NCI-H2171 (cell line): ENCODE measurements at places on chromosomes 7 and 10.

DNA sequence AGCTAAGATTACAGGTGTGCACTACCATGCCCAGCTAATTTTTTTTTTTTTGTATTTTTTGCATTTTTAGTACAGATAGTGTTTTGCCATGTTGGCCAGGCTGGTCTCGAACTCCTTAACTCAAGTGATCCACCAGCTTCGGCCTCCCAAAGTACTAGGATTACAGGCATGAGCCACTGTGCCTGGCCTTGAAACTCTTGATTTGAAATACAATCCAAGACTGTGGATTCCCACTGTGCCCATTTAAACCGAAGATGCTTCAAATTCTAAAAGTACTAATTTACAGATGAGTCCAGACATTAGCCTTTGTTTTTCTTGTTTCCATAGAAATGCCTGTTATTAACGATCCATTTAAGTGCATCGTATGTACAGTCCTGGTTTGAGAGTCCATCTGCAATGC, 130.9 kb downstream of the CACNA2D1 start:
- no peak for DNase-seq

GRCh38 chr10:61354401-61354975, 98.7 kb downstream of the TMEM26 start:
- peak; percentile 1 for DNase-seq

DNA sequence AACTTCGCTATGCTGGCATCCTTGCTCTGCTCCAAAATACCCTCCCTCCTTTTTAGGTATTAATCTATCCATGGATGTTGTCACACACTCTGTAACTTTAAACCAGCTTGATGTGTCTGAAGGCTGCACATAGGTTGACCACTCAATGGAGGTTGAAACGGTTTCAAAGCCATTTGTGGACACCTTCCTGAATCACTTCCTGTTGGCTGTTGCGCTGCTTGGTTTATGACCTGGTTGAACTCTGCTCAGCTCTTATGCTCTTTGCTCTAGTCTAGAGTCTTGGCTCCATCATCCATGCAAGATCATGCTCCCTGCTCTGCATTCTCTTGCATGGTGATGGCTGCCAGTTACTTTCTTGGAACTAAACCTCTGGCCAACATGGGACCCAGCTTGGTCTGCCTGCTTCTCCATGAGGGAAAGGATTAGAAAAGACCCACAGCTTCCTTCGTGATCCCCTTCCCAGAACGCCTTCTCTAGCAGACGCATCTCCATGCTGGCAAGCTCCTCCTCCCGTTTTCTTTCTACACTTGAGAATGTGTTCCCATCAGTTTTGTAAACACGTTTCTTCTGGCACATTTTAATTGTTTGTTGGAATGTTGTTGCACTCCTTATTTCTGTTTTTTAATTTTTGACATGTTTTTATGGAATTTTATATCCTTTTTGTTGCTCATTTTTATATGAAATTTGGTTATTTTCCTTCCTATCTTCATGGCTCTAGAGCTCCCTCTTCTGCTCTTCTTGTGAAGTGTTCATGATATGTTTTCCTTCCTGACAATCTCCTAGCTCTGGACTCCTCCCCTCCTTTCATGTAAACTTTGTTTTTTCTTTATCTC, 149.8 kb downstream of the XPNPEP1 start:
- no peak for DNase-seq

GRCh38 chr7:92698237-92698841, 108.1 kb upstream of the FAM133B start:
- no peak for DNase-seq

- DNase-seq, result no peak
Measured at GRCh38 chr7:100683659-100684533, 10.2 kb downstream of the GIGYF1 start.

DNA sequence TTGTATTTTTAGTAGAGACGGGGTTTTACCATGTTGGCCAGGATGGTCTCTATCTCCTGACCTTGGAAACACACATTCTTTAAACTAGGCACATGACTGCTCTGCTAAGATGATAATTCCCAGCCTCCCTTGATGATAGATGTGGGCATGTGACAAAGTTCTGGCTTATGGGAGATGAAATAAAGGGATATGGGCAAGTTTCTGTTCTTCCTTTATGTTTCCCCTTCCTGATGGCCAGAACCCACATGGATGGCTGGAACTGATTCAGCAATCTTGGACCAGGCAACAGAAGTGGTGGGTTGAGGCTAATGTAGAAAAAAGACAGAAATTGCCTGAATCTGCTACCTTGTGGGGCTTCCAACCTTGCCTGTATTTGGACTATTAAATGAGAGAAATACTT, 60.7 kb upstream of the NRP1 start:
- DNase-seq, result no peak

DNA sequence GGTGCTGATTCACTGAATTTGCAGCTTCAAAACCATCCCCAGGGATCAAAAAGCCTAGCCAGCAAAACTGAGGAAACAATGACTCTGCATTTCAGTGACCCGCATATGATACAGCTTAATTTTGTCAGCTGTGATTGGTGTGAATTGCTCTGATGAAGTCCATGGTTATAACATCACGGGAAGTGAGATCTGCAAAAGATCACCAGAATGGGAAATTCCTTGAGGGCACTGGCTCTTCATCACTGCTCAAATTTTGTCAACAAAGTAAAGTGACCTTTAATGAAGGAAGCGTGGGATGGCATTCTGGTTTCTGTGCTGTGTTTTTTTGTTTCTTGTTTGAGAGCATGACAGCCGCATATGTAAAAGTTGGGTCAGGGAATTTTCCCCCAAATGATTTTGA, 745.9 kb downstream of the GATA3 start:
- DNase-seq, result no peak

- no peak for DNase-seq
Measured at GRCh38 chr10:58706836-58707235, 194.2 kb downstream of the BICC1 start.

DNA sequence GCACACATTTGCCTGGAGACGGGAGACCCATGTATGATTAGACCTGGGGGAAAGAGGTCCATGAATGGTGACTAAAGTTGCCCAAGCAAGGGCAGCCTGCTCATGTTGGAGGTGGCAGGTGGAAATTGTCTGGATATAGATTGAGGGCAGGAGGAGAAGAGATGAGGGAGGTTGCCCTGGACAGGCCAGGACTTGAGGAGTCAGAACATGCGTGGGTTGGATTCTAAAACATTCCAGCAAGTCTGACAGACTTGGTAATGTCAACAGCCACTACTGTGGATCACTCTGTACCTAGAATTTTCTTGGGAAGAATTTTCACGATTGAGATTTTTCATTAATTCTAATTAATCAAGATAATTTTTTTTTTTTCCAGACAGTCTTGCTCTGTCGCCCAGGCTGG, 19.1 kb upstream of the SVOPL start:
- no peak for DNase-seq

- DNase-seq, result no peak
Measured at GRCh38 chr7:117036053-117036669, 82.9 kb downstream of the ST7 start.

DNA sequence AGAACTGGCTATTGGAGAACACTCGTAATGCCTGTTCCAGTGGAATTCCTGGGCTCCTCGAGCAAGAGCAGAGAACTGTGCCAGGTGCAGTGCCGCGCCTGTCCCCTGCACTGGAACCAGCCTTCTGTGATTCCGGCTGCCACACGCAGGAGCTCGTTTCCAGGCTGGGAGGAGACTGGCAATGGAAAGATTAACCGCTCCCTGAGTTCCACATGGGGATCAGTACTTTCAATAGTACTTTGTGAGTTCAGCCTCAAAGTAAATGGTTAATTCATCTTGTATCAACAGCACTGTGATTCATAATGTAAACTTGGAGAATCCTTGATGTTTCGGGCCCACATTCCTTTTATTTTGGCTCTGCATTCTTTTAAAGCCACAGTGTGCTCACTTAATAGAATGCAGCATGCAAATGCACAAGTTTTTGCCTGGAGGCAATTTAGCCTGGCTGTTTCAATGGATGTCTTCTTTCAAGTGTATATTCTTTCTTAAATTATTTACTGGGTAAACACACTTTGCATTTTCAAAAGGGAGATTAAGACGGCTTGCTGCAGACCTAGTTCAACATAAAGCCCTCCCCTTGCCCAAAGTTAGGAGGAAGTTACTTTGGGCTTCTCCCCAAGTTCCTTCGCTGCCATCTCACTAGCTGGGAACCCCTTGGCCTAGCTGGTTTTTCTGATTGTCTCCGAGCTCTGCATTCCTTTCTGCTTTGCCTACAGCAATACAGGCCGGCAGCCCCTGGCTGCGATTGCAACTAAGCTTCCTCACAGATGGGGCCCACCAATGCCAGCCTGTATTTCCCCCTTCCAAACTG, 138.1 kb upstream of the TCF7L2 start:
- DNase-seq, result no peak

- DNase-seq, result no peak
Measured at GRCh38 chr7:111459757-111460280, 102.5 kb downstream of the IMMP2L start.

- DNase-seq, result no peak
Measured at GRCh38 chr7:40747856-40748255, 613.1 kb downstream of the SUGCT start.

- DNase-seq, result no peak
Measured at GRCh38 chr7:103391976-103392375, 44.5 kb downstream of the PSMC2 start.

GRCh38 chr10:125153703-125154490, 6.5 kb downstream of the CTBP2 start:
- no peak for DNase-seq

GRCh38 chr7:95686109-95686508, 86.2 kb upstream of the DYNC1I1 start:
- peak; percentile 26 for DNase-seq

GRCh38 chr7:138000081-138000701, 1.7 kb downstream of the CREB3L2 start:
- no peak for DNase-seq

DNA sequence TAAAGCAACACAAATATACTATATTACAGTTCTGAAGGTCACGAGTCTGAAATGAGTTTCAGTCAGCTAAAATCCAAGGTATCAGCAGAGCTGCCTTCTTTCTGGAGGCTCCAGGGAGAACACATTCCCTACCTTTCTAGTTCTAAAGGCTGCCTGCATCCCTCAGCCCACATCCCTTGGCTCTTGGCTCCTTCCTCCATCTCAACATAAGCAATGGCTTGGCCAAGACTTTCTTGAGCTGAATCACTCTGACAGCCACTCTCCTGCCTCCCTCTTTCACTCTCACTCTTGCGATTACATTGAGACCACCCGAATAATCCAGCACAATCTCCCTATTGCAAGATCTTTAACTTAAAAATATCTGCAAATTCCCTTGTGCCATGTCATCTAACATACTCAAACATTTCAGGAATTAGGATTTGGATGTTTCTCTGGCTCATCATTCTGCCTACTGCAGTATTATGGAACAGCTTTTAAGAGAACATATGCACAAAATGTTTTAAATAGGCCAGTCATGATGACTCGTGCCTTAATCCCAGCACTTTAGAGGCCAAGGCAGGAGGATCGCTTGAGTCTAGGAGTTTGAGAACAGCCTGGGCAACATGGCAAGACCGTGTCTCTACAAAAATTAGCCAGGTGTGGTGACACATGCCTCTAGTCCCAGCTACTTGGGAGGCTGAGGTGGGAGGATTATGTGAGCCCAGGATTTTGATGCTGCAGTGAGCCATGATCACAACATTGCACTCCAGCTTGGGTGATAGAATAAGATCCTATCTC, 144.2 kb upstream of the VSTM2A start:
- no peak for DNase-seq

GRCh38 chr10:44506386-44506785, 121.5 kb upstream of the CXCL12 start:
- no peak for DNase-seq

GRCh38 chr7:19677180-19677579, 31.7 kb downstream of the POLR1F start:
- DNase-seq, result no peak

DNA sequence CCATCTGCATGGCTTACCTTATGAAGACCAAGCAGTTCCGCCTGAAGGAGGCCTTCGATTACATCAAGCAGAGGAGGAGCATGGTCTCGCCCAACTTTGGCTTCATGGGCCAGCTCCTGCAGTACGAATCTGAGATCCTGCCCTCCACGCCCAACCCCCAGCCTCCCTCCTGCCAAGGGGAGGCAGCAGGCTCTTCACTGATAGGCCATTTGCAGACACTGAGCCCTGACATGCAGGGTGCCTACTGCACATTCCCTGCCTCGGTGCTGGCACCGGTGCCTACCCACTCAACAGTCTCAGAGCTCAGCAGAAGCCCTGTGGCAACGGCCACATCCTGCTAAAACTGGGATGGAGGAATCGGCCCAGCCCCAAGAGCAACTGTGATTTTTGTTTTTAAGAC, 12.4 kb downstream of the DUSP5 start:
- no peak for DNase-seq

DNA sequence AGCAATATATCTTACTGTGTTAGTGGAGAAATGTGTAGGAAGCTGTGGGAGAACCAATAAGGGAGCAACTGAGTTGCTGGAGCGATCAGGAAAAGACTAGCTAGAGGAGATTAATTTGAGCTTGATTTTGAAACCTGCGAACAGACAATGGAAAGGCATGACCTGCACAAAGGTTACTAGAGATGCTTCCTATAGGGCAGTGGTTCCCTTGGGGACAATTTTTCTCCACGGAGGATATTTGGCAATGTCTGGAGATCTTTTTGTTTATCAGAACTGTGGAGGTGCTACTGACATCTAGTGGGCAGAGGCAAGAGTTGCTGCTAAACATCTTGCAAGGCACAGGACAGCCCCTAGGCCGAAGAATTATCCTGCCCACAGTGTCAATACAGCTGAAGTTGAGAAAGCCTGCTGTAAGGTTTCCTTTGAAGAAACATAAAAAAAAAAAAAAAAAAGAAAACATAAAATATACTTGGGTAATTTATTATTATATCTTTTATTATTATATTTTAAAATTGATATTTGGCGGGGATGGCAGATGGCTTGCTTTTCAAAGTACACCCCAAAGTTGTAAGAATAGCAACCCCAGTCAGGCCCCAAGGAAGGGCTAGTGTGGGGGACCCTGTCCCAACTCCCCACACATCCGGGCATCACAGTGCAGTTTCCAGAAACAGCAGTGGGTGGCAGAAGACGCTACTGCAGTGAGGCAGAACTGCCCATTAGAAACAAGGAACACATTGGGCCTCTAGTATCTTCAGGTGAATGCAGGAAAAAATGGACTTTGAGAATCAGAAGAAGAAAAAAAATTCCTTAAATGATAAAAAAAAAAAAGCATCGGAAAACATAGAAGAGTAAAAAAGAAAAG, 481.6 kb downstream of the SH2D4B start:
- peak; percentile 33 for DNase-seq

DNA sequence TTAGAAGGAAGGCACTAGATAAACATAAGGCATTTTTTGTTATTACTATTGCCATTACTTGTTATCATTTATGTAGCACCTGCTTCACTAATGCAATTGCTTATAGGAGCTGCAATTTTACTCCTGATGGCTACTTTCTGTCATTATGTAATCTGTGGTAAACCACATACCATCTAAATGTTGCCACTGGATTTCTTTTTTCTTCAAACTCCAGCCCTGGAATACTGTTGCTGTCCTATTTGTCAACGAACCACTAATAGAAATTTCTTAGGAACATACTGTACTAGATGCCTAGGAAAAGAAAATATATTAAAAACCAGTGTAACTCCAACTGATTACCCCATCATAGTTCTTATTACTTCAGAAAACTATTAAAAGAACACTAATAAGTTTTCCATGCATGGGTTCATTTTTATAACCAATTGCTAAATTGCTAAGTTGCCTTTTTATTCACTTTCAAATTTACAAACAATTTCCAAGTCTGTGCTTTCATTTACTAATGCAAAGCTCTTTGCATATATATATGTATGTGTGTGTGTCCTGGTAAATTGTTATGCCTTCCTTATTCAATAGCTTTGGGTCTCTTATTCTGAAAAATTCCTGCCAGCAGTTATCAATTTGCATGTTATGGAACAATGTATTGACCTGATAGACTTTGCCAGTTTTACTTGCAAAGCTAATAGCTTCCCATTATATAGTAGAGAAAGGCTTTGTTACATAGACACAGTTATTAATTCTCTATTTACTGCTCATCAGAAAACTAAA, 287.4 kb downstream of the EXOC4 start:
- DNase-seq, result no peak
